Stimulated activated CD8-positive, alpha-beta memory T cell treated with anti-CD3 and anti-CD28 coated beads, Interleukin-2, amount 100 ng/mL, for 1 hour (primary cell): ENCODE measurements at places on chromosomes 5 and 9.

GRCh38 chr9:130579738-130580463, 524 bp downstream of the FUBP3 start:
- no peak for DNase-seq

- no peak for DNase-seq
Measured at GRCh38 chr5:74113927-74114326, 487.9 kb downstream of the ARHGEF28 start.

- no peak for DNase-seq
Measured at GRCh38 chr9:95481000-95481399, 35.8 kb downstream of the PTCH1 start.

DNA sequence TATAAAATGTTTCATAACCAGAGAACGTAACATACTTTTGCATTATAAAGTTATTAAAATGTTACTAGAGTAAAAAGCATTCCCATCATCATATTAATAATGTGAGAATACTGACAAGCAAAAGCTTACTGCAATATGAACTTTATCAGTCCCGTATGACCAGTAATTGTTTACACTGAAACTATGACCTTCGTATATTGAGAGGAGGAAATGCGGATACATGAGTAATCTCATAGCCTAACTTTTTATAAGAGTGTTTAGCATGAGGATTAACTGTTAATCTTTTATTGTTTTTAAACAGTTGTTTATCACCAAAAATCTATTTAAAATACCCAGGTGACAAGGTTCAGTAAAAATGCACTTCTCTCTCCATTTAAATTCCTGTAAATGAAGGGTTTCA, 272.4 kb downstream of the SLF1 start:
- no peak for DNase-seq

GRCh38 chr5:16970826-16971225, 34.7 kb upstream of the MYO10 start:
- no peak for DNase-seq

DNA sequence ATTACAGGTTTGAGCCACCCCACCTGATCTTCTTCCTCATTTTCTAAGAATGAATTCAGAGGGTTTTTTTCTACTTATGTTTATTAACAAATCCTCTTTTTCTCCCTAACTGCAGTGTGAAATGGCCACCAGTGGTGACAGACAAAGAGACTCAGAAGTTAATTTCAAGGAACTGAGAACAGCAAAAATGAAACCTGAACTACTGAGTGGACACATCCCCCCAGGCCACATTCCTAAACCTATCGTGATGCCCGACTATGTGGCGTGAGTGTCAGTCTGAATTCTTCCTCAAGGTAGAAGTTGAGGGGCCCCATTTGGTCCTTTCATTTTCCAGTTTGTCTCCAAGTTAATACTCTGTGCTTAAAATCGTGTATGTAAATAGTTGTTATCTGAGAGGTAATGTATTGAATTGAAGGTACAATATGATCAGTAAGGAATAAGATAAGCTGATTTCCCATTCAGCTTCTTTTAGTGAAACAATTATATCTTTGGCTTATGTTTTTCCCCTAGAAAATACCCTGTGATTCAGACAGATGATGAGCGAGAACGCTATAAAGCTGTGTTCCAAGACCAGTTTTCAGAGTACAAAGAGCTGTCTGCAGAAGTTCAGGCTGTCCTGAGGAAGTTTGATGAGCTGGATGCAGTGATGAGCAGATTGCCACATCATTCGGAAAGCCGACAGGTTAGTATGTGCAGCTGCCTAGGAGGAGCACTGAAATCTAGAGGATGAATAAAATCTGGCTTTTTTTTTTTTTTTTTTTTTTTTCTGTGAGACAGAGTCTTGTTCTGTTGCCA, 17.7 kb downstream of the MARVELD2 start:
- DNase-seq: no peak

- DNase-seq: no peak
Measured at GRCh38 chr5:61306531-61307131, 25.4 kb upstream of the ZSWIM6 start.

DNA sequence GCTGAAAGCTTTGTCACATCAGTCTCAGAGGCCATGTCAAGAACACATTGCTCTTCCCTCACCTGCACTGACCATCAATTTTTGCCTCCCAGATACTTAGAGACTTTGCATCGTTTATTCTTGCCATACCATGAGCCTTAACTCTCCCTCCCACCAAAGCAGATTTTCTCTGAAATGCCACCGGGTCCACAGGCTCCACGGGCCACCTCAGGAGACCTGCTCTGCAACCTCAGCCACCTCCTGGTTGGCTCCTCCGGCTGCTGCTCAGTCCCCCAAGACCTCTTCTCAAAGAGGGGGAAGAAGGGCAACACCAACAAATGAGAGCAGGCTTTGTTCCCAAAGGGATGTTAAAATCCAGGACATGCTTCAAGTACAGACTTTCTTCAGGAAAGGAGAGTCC, 400.5 kb downstream of the SPOCK1 start:
- no peak for DNase-seq

GRCh38 chr5:161299053-161299452, 247.5 kb downstream of the GABRB2 start:
- no peak for DNase-seq

DNA sequence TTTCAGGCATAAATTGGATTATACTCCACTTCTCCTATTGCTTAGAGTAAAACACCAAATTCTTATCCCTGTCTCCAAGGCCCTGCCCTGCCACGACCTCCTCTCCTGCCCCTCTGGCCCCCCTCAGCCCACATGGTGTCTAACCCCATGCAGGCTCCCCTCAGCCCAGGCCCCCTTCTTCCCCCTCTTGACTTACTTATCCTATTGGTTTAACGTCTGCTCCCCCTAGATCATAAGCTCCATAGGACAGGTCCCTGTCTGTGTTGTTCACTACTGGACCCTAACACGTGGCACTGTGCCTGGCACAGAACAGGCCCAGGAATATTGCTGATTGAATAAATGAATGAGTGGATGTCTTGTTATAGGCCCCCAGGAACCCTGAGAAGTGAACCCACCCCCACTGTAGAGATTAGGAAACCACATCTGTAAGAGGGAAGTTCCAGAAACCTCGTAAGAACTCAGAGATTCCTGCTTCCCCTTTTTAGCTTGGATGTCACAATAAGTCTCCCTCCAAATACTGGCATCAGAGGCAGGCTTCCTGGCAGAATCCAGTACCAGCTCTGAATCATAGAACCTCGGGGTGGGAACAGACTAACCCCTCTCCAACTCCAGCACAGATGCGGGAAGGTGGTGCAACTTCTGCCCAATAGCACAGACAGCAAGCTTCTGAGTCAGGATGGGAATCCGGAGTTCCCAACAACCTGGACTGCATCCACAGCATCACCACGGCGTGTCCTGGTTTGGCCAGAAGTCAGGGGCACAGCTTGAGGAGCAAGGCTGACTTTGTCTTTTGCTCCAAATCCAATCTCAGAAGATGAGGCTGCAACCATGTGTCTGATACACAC, 31.5 kb downstream of the HRH2 start:
- DNase-seq: no peak

- no peak for DNase-seq
Measured at GRCh38 chr5:74499256-74500050, 141.1 kb downstream of the ENC1 start.

- DNase-seq: no peak
Measured at GRCh38 chr5:167057665-167058064, 1233.8 kb upstream of the WWC1 start.

DNA sequence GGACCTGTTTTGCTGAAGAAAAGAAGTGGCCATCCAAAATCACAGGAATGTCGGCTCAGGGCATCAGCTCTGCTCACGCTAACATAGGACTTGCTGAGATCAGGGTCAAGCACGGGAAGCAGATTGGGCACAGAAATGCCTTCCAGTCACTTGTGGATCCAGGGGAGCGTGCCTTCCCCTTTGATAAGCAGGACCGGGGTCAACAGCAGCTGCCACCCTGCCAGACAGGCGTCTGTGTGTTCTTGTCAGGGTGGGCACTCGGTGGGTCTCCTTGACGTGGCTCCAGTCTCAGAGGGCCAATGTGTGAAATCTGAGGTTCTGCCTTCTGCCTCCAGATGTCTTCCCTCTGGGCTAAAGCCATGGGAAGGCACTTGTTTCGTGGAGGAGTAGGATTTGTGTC, 313.7 kb upstream of the IRX4 start:
- no peak for DNase-seq

GRCh38 chr5:136525597-136525996, 160.3 kb upstream of the TRPC7 start:
- DNase-seq: no peak

DNA sequence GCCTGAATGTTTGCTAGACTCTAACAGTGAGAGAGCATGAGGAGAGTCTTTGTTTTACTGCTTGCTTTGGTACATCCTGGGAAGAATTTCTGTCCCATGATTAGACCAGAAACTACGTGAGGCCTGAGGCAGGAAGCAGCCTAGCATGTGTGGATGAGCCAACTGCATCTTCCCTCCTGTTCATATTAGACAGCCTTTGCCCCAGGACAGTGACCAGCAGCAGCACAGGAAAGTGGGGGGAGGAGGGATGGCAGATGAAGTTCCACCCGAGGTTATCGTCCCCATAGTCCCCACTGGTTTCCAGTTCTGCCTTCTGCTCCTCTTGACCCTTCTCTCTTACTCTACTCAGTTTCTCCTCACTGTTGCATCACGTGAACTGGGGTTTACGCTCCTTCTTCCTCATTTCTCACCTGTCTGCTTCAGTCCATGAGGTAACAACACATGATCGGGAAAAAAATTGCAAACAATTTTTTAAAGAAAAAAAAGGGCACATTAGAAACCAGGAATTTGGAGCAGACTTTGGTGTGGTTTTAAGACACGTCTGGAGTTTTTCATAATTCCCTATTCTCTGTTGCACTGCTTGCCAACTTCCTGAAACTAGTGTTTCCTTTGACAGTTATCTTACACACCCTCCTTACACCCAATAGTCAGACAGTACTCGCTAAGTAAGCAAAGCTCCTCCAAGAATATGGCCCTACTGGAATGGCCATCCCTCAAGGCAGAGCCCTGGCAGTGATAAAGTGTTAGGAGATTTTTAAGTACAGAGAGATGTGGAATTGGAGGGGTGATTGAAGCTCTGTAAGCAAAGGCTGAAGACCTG, 84.1 kb downstream of the SNX18 start:
- DNase-seq: no peak

DNA sequence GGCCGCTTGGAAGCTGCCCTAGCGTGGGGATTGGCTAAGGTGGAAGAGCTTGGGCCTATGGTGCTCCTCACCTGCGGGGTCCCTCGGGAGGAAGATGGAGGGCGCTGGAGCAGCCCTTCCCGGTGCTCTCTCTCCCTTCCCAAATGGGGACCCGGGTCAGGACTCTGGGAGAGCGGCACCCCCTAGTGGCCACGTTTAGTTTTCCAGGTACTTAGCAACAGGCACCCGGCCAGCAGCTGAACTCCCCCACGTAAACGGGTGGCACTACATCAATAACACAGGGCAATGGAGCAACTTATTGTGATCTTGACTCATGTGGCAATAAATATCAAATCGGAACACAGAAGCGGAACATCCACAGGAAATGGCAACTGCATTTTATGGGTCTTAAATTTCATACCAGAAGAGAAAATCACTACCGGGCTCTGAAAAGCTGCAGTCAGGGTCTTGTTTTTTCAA, 316.6 kb downstream of the AGTPBP1 start:
- DNase-seq: no peak

GRCh38 chr5:25948278-25948677, 1090.1 kb downstream of the CDH9 start:
- no peak for DNase-seq

GRCh38 chr5:160287378-160288051, 24.8 kb downstream of the CCNJL start:
- DNase-seq: no peak
